OCI-M1 (cell line): ENCODE measurements at places on chromosomes 7 and 10.

GRCh38 chr7:151247611-151248345, 716 bp downstream of the SMARCD3 start:
- no peak for DNase-seq

GRCh38 chr7:31323101-31323500, 17.4 kb downstream of the NEUROD6 start:
- DNase-seq = no peak

DNA sequence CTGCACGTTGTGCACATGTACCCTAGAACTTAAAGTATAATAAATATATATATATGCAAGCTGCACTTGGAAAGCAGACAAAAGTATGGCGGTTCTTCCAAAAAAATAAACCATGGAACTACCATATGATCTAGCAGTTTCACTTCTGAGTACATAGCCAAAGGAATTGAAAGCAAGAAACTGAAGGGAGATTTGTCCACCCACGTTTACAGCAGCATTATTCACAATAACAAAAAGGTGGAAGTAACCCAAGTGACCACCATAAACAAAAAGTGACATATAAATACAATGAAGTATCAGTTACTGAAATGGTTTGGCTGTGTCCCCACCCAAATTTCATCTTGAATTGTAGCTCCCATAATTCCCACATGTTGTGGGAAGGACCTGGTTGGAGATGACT, 525.3 kb upstream of the CELF2 start:
- no peak for DNase-seq

GRCh38 chr10:97525683-97526110, 27.0 kb downstream of the UBTD1 start:
- no peak for DNase-seq

DNA sequence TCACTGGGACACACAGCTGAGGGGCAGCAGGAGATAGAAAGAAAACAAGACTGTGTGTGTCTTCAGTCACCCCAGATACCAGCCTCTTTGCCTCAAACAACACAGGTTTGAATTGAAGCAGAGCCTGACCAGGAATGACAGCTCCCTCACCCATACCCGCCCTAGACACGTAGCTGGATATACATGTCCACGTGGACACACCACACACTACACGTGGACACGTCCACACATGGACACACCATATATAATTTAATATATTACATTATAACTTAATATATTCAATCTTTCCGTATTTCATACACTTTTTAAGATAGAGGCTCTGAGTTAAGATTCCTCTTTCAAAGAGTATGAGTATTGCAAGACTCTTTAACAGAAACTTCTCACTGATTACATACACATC, 11.3 kb downstream of the GDF2 start:
- no peak for DNase-seq

- DNase-seq = no peak
These were observed 77.1 kb downstream of the INPP5A start for GRCh38 chr10:132614431-132615340.

DNA sequence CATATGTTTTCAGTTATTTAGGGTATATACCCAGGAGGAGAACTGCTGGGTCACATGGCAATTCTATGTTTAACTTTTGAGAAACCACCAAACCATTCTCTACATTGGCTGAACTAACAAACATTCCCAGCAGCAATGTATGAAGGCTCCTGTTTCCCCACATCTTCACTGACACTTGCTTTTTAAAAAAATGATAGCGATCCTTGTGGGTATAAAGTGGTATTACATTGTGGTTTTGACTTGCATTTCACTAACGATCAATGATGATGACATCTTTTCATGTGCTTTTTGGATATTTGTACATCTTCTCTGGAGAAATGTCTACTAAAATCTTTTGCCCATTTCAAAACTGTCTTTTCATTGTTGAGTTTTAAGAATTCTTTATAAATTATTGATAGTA, 51.2 kb upstream of the ANAPC16 start:
- peak; percentile 86 for DNase-seq

GRCh38 chr10:124064676-124065075, 28.7 kb downstream of the CHST15 start:
- DNase-seq = peak; percentile 71

- no peak for DNase-seq
These were observed 130.3 kb downstream of the ST7 start for GRCh38 chr7:117083648-117084047.

DNA sequence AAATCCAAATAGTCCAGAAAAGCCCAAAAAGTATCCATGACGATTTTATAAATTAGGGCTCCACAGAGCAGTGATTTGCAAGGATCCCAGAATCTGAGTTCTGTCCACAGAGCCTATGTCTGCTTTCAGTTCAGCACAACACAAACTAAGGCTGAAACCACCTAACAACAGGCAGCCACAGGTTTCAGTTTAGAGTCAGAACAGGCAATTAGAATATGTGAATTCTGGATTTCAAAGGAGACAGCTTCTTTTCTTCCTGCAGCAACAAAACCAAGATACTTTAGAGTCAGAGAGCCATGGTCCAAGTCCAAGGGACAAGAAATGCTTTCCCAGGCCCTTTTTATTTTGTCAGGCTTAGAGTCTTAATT, 23.6 kb downstream of the IFIT3 start:
- DNase-seq = peak; percentile 50

DNA sequence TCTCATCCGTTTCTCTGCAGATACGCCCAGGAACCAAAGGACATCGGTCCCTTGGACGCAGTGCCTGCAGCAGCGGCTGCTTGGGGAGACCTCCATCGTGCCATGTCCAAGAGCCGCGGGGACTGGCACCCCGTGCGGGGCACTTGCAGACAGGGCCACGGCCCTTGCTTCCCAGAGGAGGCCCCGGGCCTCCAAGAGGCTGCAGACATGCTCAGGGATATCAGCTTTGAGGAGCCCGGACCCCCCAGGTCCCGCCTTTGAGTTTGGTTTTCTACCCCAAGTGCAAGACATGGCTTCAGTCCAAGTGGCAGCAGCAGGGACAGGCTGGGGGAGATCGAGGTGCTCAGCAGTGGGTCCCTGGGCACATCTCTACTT, 279.6 kb downstream of the ELFN1 start:
- DNase-seq = no peak

GRCh38 chr7:98372993-98373392, 27.9 kb downstream of the BAIAP2L1 start:
- no peak for DNase-seq

GRCh38 chr7:37901236-37901827, 15.3 kb downstream of the SFRP4 start:
- peak; percentile 62 for DNase-seq

GRCh38 chr7:33788531-33788930, 116.8 kb upstream of the BMPER start:
- no peak for DNase-seq

- DNase-seq = no peak
These were observed 1160.3 kb downstream of the CNTNAP2 start for GRCh38 chr7:147276783-147277370.

DNA sequence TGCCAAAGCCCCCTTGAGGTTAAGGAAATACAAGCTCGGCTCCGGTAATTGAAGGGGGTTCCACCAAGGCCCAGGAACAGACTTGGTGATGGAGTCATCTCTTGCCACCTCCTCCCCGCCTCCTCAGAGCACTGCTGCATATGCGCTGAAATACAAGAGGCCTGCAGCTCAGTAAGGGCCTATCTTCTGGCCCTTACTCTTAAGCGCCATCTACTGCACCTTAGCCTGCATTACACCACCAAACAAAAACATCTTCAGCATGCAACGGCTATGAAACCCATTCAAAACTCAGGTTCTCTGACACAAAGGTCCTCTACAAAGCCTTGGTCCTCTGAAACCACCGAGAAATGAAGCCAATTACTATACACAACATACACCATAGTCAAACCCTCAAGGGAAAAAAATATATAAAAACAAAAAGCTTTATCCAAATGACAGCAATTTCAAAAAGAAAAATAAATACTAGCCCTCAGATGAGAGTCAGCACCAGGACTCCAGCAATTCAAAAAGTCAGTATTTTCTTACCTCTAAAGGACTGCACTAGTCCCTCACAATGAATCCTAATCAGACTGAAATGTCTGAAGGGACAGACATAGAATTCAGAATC, 176.8 kb upstream of the TBX20 start:
- peak; percentile 26 for DNase-seq

GRCh38 chr7:452226-452751, 67.4 kb downstream of the PDGFA start:
- no peak for DNase-seq

DNA sequence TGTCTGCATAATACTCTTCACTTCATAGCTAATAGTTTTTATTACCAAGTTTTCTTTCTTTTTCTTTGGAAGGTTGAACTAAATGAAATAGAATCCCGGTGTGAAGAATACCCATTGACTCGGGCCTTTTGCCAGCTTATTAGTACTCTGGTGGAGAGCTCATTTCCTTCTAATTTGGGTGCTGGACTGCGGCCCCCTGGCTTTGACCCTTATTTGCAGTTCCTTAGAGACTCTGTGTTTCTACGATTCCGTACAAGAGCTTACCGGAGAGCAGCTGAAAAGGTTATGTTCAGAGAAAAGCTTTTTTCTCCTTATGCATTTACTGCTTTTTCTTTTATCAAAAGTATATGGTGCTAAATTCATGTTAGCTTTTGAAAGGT, 40.2 kb downstream of the NUP205 start:
- no peak for DNase-seq

GRCh38 chr7:154427533-154427932, 375.3 kb downstream of the DPP6 start:
- no peak for DNase-seq

DNA sequence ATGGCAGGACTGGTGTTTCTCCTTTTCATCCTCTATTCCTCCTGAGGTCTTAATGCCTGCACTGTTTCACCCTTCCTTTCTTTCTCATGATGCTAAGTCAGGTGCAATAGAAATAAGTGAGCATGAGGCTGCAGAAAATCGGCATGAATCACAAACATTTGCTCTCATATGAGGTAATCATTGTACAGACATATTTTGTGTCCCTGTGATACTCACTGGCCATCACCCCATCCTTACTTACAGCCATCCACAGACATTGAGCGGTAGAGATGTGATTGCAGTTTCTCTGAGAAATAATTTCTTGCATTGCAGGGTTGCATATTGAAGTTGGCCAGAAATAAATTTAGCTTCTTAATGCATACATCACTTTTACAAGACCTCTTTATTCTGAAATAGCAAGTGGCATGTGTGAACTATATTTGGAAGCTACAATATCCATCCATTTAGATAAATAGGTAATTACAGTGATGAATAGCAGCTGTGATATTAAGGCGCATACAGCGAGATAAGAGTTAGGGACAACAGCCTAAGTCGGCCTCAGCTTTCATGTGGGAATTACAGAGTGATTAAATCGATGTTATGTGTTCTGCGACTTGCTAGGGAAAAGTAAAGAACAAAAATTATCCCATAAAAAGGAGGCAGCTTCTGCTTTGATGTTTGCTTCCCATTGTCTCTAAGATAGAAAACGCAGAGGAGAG, 612.6 kb downstream of the SORCS3 start:
- DNase-seq = no peak

DNA sequence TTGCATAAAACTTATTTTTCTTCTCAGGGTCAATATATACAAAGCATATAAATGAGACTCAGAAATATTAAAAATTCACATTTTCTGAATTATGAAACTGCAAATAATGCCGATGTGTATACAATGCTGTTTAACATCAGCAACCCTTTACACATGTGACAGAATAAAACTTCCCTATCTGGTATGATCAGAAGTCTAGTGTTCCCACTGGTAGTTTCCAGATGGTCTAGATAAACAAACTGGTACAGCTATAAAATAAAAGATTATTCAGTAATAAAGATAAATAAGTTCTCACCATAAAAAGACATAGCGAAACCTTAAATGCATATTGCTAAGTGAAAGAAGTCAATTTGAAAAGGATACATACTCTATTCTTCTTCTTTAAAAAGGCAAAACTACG, 7.9 kb downstream of the POLR1F start:
- DNase-seq = no peak

GRCh38 chr10:104142081-104142480, 20.1 kb downstream of the SFR1 start:
- no peak for DNase-seq

DNA sequence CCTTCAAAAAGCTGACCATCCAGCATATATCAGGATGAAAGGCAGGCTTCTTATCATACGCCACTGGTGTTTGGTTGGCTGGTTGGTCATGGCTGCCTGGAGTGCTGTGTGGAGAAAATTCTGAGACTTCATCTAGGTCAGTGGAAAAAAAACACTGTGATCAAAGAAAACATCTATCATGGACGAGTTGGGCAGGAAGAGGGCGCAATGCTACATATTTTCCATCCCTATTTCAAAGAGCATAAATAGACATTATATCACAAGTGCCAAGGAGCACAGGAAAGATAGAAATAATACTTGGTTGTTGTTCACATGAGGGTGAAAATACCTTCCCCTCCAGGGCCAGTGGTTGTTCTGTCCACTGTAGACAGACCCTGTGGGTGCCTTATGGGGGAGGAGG, 128.4 kb upstream of the PLPP4 start:
- DNase-seq = no peak
